Activated naive CD8-positive, alpha-beta T cell treated with anti-CD3 and anti-CD28 coated beads, Interleukin-2, amount 50 U/mL, for 16 hours (primary cell): ENCODE measurements at places on chromosomes 11 and 22.

GRCh38 chr11:78573681-78574080 is 983 bp downstream of the NARS2 start:
- DNase-seq: no peak

DNA sequence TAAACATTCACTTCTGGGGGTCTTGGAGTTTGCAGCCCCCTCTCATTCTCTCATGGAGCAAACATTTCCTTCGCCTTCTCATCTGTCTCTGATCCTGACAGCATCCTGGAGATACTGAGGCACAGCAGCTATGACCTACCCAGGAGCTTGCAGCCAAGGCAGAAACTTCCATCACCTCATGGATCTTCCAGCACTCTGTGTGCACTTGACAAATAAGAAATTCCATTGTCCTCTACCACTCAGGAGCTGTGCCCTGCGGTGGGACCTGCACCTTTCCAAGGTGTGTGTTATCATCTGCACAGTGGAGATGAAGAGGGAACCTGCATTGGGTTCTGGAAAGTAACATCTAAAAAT is 49.1 kb downstream of the GGTLC2 start:
- DNase-seq: no peak

DNA sequence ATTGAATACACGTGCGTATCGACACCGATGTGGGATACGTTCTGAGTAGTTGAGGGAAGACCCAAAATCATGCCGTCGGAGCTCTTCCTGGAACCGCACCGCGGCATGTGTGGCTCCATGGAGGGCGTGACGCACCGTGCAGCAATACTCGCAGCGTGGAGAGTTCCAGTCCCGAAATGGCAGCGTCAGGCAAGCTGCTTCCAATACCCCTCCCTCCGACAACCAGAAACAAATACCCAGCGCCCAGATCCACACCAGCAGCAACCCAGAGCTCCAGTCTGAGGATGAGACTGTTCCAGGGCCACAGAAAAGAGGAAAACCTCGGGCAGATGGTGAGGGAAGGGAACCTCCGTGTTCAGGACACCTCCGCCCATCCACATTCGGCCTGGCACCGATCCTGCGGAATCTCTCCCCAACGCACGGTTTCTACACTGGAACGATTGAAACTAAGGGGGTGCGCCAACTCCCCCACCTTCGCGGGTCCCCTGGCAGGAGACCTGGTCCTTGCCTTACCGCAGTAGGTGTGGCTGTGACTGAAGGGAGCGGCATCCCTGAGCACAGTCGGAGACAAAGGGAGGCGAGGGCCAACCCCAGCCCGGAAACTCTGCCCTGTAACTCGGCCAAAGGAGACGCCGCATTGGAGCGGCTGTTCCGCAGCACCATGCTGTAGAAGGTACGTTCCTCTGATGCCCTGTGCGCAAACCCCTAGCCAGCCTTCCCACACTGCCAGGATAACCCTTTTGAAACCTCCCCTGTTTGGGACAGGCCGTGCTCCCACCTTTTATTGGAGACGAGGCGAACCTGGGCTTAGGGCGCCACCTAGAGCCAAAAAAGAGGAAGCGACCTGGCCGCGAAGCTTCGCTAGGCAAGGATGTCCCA is 28.2 kb downstream of the DBX1 start:
- DNase-seq: no peak

DNA sequence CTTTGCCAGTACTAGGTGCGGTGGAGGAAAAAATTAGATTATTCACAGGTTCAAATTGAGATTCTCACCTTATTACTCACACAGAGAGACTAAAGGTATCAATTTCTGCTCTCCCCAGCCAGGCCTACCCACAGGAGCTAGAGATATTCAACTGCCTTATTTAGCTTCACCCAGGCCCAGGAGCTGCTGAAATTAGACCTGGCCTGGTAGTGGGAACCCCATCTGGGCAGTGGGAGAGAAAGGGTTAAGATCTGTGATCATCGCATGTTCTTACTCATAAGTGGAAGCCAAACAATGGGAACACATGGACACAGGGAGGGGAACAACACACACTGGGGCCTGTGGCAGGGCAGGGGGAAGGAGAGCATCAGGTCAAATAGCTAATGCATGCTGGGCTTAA is 20.9 kb upstream of the MICAL2 start:
- no peak for DNase-seq

DNA sequence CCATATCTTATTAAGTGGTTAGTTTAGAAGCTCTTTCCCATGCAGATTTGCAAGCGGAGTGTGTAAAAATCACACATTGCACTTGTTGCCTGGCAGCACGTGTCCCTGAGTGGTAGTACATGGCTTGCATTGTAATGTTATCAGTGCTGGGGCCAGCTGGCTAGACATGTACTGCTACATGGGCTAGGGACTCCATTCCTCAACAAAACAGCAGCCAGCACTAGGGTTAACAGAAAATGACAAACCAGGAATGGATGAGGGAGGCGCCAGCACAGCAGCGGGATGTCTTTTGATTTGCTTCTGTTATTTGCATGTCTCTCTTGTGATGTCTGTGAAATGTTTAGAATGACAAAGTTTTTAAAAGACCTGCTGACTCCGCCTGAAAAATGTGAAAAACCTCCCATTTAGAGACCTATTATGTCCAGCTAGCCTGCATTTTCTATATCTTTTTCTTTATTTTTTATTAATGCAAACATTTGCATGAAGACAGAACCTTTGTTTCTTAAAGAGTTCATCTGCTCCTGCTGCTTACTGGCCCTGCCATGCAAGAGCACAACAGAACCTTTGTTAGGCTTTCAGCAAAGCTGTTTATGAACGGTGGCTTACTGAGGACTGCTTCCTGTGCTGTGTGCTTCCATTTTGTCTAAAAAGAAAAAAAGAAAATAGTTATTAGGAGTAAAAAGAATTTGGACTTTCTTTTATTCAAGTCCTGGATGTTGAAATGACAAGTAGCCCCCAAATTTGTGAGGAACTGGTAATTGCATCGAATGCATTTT is 40.7 kb downstream of the CSTPP1 start:
- no peak for DNase-seq

GRCh38 chr22:44266796-44267760 is 45.7 kb downstream of the SHISAL1 start:
- DNase-seq: no peak

DNA sequence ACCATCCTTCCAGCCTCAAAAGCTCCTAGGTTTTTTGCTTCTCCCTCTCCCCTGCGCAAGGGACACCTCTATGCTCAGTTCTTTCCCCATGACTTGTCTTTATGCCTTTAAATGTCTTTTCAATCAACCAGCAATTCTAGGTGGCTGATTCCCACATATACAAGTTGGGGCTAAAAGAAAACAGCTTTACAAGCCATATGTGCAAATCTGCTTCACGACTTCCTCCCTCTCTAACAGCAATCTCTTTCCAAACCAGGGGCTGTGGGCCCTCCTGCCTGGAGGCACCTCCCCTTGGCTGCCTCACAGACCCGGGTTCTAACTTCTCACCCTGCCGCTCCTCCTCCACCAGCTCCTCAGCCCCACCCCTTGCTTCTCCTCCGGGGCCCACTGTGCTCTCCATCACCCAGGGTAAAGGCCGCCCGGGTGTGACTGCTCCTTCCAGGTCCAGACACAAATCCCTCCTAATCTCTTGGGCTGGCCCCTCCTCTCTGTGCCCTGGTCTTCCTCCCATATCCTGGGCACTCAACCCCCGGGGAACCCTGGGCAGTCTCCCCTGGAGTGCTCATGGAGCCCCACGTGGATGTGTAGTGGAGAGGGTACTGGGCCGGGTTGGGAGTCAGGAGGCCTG is 14.1 kb downstream of the TMPRSS13 start:
- DNase-seq: no peak
